Adrenal gland (tissue), 19 donors: ENCODE measurements at places on chromosomes 1 and 21. TPM values are rescaled to one million over a fixed set of nuclear protein-coding genes. Genes with fewer than 3 reads are reported as not detected.

GRCh38 chr1:227937838-227938145, 9.9 kb downstream of the WNT9A start:
- H3K27me3 ChIP-seq: no peaks in the 10 kb centered on the region
- no peak for DNase-seq
- no peak overlapping the region for H3K27ac ChIP-seq
- H3K36me3 ChIP-seq: no peaks in the 10 kb centered on the region
- H3K4me3 ChIP-seq: no peak overlapping the region

- no peaks in the 10 kb centered on the region for H3K4me1 ChIP-seq
- no peak overlapping the region for H3K27ac ChIP-seq
- H3K27me3 ChIP-seq: no peaks in the 10 kb centered on the region
- no peak overlapping the region for H3K4me3 ChIP-seq
- H3K36me3 ChIP-seq: no peaks in the 10 kb centered on the region
- DNase-seq: no peak
These were observed 119.5 kb upstream of the CSF3R start for GRCh38 chr1:36602184-36602583.

DNA sequence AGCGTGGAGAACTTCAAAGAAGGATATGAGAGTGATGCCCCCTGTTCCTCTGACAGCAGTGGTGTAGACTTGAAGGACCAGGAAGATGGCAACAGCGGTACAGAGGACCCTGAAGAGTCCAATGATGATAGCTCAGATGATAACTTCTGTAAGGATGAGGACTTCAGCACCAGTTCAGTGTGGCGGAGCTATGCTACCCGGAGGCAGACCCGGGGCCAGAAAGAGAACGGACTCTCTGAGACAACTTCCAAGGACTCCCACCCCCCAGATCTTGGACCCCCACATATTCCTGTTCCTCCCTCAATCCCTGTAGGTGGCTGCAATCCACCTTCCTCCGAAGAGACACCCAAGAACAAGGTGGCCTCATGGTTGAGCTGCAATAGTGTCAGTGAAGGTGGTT, 14.0 kb downstream of the CERS2 start:
- no peak for DNase-seq
- no peaks in the 10 kb centered on the region for H3K4me1 ChIP-seq
- H3K4me3 ChIP-seq: no peak overlapping the region
- H3K36me3 ChIP-seq: peaks cover 85% of the 10 kb centered on the region
- H3K27ac ChIP-seq: no peak overlapping the region

DNA sequence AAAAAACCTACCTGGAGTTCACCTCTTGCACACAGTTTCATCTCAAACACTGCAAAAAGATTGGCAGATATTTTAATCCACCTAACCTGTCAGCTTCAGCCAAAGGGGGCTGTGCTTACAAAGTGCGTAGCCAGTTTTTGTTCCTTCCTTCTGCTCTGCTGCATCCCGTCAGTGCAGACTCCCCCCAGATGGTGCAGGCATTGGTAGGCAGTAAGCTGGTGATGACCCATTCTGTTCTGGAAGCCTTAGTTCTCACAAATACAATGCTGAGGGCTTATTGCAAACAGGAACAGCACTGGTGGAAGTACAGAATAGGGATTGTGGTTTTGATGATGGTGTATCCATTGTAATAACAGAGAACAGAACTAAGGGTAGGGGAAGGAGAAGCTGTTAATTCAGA, 239.5 kb downstream of the RYR2 start:
- no peaks in the 10 kb centered on the region for H3K27me3 ChIP-seq
- H3K27ac ChIP-seq: no peak overlapping the region
- H3K4me1 ChIP-seq: no peaks in the 10 kb centered on the region
- no peak overlapping the region for H3K4me3 ChIP-seq
- DNase-seq: no peak

DNA sequence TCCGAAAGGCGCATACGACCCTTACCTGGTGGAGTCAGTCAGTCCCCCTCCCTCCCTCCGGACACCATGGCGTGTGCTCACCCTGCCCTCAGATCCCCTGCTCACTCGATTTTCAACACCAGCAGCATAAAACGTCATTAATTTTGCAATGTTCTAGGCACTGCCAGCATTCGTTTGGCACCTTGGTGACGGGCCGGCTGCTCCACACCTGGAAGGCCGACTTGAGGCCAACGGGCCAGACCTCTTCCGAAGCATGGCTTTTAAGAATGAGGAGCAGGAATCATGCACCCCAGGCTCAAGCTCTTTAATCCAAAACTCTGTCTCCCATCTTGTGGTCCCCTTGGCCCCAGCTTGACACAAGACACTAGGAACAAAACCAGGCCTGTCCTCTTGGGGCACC, 33.1 kb downstream of the NPHP4 start:
- H3K36me3 ChIP-seq: no peaks in the 10 kb centered on the region
- no peak overlapping the region for H3K4me3 ChIP-seq
- no peak for DNase-seq

DNA sequence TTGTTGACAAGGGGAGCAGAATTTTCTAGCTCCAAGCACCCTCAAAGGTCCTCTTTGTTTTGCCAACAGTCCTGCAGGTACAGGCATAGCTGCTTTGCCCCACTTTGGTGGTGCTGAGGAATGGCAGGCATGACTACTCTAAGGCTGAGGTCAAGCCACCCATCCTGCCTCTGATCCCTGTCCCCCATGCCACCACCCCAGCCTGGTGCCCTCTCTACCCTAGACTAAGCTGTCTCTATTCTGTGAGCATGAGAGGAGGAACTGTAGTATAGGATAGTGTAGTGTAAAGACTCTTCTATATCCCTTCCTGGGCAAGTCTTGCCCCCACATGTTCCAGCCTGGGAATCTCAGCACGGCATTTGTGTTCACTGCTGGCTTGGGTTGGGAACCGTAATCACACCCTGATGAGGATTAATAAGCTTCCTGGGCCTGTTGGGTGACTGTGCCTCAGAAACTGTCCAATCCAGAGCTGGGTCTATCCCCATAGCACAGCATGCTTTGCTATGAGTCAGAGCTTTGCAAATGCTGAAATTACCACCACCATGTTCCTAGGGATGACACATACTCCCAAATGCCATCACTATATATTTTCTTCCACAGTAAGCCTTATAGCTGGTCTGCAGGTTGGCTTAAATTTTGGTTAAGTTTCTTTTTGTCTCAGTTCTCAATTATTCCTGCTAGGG, 105.7 kb upstream of the PPP2R5A start:
- DNase-seq: no peak
- H3K4me1 ChIP-seq: no peaks in the 10 kb centered on the region
- H3K36me3 ChIP-seq: no peaks in the 10 kb centered on the region

- H3K27ac ChIP-seq: no peak overlapping the region
- no peaks in the 10 kb centered on the region for H3K36me3 ChIP-seq
- no peak overlapping the region for H3K4me3 ChIP-seq
- no peaks in the 10 kb centered on the region for H3K4me1 ChIP-seq
- no peak for DNase-seq
- no peaks in the 10 kb centered on the region for H3K27me3 ChIP-seq
These were observed 102.6 kb upstream of the UBE2U start for GRCh38 chr1:64100791-64101190.

DNA sequence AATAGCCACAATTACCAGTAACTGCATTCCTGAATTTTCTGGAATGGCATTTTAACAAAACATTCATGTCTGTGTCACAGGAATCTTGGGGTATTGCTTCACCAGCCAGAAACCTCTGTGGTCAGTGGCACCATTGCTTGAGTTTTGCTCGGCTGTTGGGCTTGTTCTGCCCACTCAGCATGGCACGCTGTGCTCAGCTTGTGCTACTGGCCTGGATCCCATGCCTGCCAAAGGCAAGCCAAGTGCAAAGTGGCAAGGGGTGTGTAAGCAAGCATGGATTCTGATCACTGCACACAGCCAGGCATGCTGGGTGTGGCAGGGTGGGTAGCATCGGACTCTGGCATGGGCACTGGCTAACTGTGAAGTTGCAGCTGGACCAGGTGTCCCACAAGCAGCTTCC, 1150.9 kb downstream of the MRPL39 start:
- H3K27ac ChIP-seq: no peak overlapping the region
- no peak for DNase-seq
- H3K27me3 ChIP-seq: no peaks in the 10 kb centered on the region
- H3K4me3 ChIP-seq: no peak overlapping the region
- no peaks in the 10 kb centered on the region for H3K36me3 ChIP-seq

DNA sequence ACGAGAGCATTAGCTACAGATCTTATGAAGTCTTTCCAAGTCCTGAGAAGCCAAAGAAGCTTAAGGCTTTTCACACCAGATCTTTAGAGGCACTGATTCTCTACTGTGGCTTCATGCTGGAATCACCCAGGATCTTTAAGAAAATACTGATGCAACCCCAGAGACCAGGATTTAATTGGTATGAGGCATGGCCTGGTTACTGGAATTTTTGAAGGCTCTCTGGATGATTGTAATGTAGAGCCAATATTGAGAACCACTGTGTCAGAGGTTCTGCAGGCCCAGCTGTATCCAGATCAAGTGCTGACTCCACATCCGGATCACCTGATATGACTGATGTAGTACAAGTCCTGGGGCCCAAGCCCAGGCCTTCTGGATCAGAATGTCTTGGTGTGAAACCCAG, 105.7 kb downstream of the PLPPR5 start:
- H3K4me3 ChIP-seq: no peak overlapping the region
- H3K36me3 ChIP-seq: no peaks in the 10 kb centered on the region
- DNase-seq: no peak
- no peak overlapping the region for H3K27ac ChIP-seq

- peaks cover 4% of the 10 kb centered on the region for H3K27me3 ChIP-seq
- no peak overlapping the region for H3K4me3 ChIP-seq
- DNase-seq: no peak
- no peaks in the 10 kb centered on the region for H3K4me1 ChIP-seq
- H3K27ac ChIP-seq: no peak overlapping the region
- no peaks in the 10 kb centered on the region for H3K36me3 ChIP-seq
These were observed 12.6 kb upstream of the IER5 start for GRCh38 chr1:181075766-181076350.

- H3K36me3 ChIP-seq: no peaks in the 10 kb centered on the region
- no peaks in the 10 kb centered on the region for H3K27me3 ChIP-seq
- peaks cover 15% of the 10 kb centered on the region for H3K4me1 ChIP-seq
- H3K4me3 ChIP-seq: no peak overlapping the region
- peak; percentile 82 for DNase-seq
These were observed 8.4 kb upstream of the IKBKE start for GRCh38 chr1:206461602-206462455.

DNA sequence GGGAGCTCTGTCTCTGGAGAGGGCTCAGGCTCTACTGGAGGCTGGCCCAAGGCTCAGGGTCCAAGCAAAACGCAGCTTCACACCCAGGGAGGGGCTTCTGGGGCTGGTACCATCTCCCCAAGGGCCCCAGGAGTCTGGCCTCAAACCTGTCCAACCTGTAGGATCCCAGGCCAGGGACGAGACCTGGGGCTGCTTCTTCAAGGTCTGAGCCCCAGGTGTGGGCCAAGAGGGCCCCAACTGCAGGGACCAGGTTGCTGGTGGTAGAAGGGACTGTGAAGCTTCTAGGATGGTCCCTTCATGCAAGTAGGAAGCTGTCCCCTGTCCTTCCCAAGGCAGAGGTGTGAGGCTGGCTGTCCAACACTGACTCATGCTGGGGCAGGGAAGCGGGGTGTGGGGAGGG, 7.8 kb upstream of the MMEL1 start:
- H3K4me3 ChIP-seq: no peak overlapping the region
- DNase-seq: no peak
- H3K27ac ChIP-seq: peak overlapping the region; percentile 64
- no peaks in the 10 kb centered on the region for H3K27me3 ChIP-seq

DNA sequence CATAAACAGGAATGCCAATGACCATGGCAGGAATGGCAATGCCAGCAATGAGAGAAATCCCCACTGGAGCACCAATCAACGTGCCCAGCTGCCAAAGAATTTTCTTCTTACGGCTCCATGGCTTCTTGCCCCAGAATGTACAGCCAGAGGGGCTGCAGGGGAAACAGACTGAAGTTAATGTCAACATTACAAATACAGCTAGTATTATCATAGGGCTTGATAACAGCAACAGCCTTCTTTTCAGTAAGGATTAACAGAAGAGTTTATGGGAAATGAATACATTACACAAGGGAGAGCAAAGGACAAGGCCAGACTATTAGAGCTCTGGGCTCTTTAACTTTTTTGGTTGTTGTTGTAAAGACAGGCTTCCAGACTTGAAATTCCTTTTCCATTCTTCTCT, 18.2 kb downstream of the RNF19B start:
- no peak for DNase-seq
- H3K27me3 ChIP-seq: no peaks in the 10 kb centered on the region
- H3K27ac ChIP-seq: no peak overlapping the region
- H3K4me3 ChIP-seq: no peak overlapping the region
- H3K36me3 ChIP-seq: no peaks in the 10 kb centered on the region
- H3K4me1 ChIP-seq: peaks cover 36% of the 10 kb centered on the region

- no peaks in the 10 kb centered on the region for H3K36me3 ChIP-seq
- H3K4me3 ChIP-seq: no peak overlapping the region
- H3K27me3 ChIP-seq: no peaks in the 10 kb centered on the region
- no peaks in the 10 kb centered on the region for H3K4me1 ChIP-seq
- DNase-seq: no peak
These were observed 42.7 kb downstream of the MORN1 start for GRCh38 chr1:2348346-2349325.

DNA sequence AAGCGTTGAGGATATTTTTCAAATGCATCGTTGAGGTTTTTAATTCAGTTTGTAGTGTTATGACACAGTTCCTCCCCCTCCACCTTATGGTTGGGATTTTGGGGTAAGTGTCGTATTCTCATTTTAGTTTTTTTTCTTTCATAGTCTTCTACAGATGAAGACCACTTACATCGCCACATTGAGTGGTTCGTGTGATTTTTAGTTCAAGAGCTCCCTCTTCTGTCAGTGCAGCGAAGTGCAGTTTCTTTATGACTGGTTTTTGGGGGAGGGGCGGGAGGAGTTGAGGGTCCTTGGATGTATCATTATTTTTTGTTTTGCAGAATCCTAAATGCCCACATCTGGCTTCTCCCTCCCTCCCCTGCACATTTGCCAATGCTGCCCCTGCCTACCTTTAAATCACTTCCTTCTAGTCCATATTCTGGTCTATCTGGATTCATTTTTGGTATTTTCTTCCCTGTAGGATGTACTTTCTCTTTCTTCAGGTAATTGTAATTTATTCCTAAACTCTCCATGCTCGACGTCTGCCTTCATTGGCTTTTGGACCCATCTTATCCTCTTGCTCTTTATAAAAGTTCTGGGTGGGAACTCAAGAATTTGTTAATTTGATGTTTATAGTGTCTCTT, 433.1 kb downstream of the CAMTA1 start:
- no peaks in the 10 kb centered on the region for H3K4me1 ChIP-seq
- H3K4me3 ChIP-seq: no peak overlapping the region
- no peaks in the 10 kb centered on the region for H3K36me3 ChIP-seq
- peak; percentile 71 for DNase-seq

- no peaks in the 10 kb centered on the region for H3K27me3 ChIP-seq
- no peaks in the 10 kb centered on the region for H3K36me3 ChIP-seq
- peak; percentile 22 for DNase-seq
- H3K27ac ChIP-seq: no peak overlapping the region
- H3K4me3 ChIP-seq: no peak overlapping the region
These were observed 31.7 kb downstream of the ERICH3 start for GRCh38 chr1:74641876-74642275.

GRCh38 chr1:231927431-231927830, 300.8 kb downstream of the DISC1 start:
- no peaks in the 10 kb centered on the region for H3K36me3 ChIP-seq
- no peaks in the 10 kb centered on the region for H3K27me3 ChIP-seq
- H3K27ac ChIP-seq: no peak overlapping the region
- no peak for DNase-seq
- H3K4me3 ChIP-seq: no peak overlapping the region

KIAA1614 gene
- total RNA-seq: 1.1 TPM

TCP10L gene
- not detected for total RNA-seq

DCDC2B gene
- total RNA-seq: not detected

SLAMF9 gene
- not detected for total RNA-seq

DCAF8 gene
- 71.2 TPM for total RNA-seq

TNFRSF9 gene
- not detected for total RNA-seq

E2F2 gene
- total RNA-seq: 0.28 TPM
